ENCODE measurements at places on chromosomes 11 and 22.

DNA sequence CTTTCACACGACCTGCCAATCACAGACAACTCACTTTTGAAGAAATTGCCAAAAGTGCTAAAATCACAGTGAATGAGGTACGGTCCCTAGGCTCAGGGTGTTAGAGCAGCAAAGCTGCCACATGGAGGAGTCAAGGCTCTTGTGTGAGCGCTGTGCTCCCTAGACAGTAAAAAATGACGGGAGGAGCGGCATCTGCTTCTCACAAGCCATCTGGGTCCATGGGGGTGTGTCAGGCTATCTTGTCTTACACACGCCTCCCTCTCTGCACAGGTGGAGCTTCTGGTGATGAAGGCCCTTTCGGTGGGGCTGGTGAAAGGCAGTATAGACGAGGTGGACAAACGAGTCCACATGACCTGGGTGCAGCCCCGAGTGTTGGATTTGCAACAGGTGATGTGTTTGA is 14.8 kb downstream of the PSMD13 start:
- DNase-seq = no peak

GRCh38 chr22:41380993-41381328 is 781 bp upstream of the TEF start:
- DNase-seq = no peak

GRCh38 chr22:17257121-17258001 is 38.1 kb upstream of the ADA2 start:
- DNase-seq = no peak

DNA sequence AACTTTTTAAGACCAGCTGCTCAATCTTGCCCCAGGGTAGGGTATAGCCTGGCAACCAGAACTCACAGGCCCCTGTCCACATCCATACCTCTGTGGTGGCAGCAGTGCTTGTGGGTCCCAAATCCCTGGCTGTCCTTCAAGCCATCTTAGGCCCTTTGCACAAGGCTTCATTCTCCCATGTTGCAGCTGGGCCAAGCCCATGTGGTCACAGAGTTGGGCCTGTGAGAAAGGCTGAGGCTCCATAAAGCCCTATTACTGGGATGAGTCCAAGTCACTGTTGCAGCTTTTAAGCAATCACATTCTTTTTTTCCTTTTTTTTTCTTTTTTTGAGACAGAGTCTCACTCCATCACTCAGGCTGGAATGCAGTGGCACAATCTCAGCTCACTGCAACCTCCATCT is 47.9 kb upstream of the SLC25A1 start:
- DNase-seq = no peak

GRCh38 chr11:46755962-46756361 is 36.9 kb downstream of the F2 start:
- no peak for DNase-seq
